GM19239 (cell line): ENCODE measurements at places on chromosomes 7 and 10.
A peak's percentile ranks its signal among the peaks of the same experiment; 100 is the strongest.

DNA sequence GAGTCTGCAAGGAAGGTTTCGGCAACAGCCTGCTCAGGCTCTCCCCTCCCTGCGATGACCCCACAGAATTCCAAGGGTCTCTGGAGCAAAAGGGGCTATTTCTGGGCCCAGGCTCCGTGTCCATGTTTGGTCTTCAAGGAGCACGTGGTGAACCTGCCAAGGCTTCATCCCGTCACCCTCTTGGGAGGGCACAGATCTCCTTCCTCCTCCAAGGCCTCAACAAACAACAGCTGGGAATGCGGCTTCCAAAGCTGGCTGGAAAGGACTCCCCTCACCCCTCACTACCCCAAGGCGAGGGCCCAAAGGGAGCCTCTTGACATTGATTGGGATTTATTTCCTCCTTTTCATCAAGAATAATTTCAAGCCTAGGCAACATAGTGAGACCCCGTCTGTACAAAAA lies 14.0 kb upstream of the KPNA7 start:
- no peak for DNase-seq

DNA sequence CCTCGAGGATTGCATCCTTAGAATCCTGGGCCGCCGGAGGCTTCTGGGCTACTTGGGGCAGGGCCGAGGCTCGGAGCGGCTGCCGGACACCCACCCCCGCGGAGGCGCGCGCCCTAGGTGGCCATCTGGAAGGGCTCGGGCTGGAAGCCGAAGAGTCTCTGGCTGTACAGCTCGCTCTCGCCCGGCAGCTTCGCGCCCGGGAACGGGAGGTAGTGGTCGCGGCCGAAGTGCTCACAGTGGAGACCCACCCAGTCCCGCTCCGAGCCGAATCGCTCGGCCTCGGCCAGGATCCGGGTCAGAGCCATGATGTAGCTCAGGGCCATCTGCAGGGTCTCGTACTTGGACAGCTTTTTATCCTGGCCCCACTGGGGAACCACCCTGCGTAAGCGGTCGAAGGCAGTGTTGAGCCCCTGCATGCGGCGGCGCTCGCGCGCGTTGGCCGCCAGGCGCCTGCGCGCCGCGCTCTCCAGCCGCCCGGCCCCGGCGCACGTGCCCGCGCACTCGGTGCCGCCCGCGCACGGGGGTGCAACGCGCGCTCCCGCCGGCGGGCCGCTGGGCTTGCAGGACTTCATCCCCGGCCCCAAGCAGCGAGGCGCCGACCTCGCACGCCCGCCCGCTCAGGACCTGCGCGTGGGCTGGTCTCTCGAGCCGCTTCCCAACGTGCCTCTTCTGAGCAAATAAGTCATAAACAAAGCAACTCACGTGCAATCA lies 652 bp downstream of the ATOH7 start:
- peak; percentile 83 for DNase-seq

DNA sequence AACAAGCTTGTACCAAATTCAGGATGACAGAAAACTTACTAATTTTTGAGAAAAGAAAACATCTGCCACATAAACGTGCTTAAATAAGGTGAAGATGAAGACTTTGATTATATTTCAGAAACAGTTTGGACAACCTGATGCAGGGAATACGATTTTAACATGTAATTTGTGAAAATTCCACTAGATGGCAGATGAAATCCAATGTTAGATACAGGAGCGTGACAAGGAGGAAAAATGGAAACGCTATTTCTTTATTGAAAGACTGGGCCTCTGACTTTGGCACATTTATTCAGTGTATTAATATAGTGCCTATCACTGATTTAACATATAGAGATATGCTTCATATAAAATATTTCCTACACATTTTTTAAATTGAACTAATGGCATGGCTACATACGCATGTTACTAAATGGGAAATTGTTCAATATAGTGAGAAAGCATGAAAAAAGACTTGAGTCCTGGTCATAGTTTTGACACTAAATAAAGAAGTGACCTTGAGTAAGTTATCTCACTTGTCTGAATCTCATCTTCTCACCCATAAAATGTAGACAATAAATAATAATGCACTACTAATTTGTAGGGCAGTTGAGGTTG lies 60.7 kb downstream of the CD36 start:
- DNase-seq = no peak

DNA sequence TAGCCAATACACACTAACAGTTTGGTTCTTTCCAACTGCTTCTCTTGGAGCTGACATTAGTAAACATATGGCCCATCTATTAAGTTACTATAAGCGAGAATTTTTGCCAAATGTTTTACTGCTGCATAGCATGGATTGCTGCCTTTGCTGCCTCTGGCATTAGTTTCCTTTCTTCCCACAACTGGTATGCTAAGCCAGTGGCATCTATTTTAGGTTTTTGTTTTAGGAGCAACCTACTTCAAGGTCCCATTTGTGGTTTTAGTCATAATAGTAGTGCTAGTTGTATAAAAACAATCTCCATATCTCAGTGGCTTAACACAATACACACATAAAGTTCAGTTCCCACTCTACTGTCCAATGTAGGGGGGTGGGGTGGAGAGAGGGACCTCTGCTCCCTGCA lies 25.9 kb upstream of the PANK1 start:
- no peak for DNase-seq

DNA sequence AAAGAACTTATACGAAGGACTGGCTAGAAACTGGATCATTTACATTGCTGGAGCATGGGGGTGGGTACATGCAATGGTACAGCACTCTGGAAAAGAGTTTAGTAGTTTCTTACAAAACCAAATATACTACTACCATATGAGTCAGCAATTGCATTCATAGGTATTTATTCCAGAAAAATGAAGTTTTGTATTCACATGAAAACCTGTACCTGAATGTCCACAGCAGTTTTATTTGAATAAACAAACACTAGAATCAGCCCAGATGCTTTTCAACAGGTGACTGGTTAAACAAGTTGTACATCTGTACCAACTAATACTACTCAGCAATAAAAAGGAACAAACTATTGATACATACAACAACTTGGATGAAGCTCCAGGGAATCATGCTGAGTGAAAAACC lies 3.4 kb downstream of the SCIN start:
- DNase-seq = no peak

DNA sequence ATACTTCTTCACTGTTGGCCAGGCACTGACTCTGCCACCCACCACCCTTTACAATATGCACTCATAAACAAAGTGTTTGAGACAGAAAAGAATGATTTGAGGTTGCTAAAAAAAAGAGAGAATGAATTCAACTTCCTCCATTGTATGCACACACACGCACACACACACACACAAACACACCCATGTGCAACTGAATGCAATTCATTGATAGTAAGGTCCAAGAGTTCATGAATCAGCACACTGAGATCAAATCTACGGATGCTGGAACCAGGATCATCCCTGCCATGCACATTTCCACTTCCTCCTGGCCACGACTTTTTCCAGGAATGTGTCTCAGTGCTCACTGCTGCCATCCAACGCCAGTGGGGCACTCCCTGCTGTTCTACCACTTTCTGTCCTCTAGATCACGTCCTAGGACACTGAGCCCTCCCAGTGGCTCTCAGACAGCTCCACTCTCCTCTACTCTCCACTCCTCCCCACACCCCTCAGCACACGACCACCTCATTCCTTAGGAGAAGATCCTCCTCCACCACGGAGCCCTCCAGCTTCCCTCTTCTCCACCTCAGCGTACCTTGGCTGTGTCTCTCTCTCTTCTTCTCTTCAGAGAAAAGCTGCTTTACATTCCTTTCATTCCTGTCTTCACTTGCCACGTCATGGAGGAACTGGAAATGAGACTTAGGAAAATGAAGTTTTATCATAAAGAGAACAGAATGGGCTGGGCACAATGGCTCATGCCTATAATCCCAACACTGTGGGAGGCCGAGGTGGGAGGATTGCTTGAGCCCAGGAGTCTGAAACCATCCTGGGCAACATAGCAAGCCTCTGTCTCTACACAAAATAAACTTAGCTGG lies 12.0 kb upstream of the TMEM213 start:
- DNase-seq = no peak

DNA sequence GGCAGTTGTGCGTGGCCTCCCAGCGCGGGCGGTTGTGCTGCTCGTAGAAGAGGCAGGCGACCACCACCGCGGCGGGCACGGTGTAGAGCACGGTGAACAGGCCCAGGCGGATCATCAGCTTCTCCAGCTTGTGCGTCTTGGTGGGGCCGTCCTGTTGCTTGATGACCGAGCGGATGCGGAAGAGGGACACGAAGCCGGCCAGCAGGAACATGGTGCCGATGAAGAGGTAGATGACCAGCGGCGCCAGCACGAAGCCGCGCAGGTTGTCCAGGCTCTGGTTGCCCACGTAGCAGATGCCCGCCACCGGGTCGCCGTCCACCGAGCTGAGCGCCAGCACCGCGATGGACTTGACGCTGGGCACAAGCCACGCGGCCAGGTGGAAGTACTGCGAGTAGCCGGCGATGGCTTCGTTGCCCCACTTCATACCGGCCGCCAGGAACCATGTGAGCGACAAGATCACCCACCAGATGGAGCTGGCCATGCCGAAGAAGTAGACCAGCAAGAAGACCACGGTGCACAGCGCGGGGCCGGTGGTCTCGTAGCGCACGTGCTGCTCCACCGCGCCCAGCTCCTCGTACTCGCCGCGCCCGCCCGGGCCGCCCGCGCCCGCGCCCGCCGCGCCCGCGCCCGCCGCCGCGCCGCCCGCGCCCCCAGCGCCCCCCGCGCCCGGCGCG lies 2.2 kb downstream of the FZD8 start:
- DNase-seq = no peak

GRCh38 chr10:127923646-127924045 lies 16.7 kb downstream of the PTPRE start:
- DNase-seq = no peak

DNA sequence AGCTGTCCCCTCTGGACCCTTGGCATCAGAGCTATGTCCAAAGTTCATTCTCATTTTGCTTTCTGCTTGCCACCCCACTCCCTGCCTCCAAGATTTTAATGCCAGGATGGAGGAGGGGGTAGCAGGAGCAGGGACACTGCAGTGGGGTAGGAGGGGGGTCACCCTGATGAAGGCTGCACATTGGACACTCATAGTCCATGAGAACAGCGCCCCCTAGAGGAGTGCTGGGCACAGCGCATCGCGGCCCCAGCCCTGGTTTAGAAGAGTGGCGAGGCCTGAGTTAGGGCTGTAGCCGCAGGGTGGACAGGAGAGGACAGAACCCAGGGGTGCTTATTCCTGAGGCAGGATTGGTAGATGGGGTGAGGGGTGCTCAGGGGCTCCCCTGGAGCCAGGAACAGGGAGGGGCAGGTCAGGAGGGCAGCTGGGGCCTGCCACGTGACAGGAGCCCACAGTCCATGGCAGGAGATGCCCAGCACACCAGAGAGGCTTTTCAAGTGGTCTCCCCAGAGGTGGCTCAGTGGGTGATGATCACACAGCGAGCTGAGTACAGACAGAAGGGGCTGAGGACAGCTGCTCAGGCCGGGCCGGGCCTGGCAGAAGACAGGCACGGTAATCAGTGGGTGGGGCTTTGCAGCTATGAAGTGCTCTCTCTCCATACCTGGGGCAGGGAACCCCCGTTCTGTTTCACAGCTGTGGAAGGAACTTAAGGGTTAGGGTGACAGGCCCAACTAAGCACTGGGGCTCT lies 71.4 kb downstream of the NEURL1 start:
- DNase-seq = no peak

DNA sequence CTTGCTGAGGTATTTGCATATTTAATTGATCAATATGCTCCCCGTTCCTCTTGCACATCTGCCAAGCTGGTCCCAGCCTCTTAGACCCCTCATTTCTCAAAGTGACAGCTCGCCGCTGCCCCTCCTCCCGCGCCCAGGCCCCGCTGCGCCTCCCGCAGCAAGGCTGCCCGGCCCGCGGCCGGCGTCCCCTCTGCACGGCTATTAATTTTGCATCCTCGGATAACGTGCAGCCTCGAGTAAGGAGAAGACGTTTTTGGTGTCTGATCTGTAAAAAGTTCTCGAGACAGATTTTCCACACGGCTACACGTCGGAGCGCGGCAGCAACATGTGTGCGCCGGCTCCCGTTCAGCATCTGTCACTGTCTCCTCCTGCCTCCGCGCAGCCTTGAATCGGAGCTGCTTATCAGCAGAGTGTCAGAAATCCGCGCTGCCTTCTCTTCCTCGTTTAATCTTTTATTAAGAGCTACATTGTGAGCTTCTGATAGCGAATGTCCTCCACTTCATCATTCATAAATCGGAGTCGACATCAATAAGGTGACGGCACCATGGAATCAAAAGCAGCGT lies 65.3 kb downstream of the EBF3 start:
- no peak for DNase-seq

DNA sequence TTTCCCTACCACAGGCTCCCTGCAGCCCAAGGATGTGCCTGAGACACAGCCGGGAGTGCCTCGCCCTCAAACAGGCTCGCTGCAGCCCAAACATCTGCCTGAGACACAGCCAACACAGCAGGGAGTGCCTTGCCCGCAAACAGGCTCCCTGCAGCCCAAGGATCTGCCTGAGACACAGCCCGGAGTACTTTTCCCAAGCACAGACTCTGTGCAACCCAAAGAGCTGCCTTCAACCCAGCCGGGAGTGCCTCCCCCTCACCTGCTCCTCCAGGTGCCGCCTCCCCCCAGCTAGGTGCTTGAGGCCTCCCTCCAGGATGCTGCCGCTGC lies 42.9 kb downstream of the ANTXRL start:
- DNase-seq = no peak

GRCh38 chr7:4151926-4152549 lies 530.1 kb upstream of the FOXK1 start:
- DNase-seq = no peak

DNA sequence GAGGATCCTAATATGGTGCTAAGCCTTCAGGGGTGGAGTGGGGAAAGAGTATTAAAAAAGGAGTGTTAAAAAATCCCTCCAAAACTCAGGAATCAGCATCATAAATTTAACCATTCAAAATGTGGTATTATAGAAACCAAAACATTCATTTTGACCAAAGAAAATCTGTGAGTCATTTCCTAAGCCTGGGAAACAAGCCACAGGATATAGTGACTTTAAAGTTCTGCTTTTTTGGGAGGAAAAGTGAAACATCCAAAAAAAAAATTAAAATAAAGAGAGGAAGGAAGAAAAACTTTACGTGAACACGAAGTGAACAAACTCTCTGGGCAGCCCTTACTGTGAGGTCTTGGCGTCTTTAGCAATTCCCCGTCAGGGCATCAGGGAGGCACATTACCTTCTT lies 74.0 kb upstream of the GSDME start:
- no peak for DNase-seq

DNA sequence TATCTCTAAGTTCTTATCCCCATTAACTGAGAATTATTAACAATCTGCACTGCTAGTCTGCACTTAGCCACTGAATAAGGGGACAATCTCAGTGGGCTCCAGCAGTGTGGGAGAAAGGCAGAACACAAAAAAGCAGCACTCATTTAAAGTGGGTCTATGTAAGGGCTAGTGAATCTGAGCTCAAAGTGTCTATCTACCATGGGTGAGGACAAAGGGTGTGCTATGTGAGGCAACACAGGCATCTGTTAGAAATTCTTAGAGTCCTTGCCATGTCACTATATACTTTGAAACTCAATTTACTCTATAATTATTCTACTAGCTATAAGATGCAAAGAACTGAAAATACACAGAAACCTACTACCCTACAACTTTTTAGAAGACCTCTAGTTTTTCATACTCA lies 135.8 kb upstream of the TMEM168 start:
- DNase-seq = no peak

- no peak for DNase-seq
These were observed 55.7 kb downstream of the ST7 start for GRCh38 chr7:117008886-117009531.

GRCh38 chr7:46513447-46513848 lies 592.4 kb upstream of the IGFBP3 start:
- DNase-seq = no peak
